ENCODE measurements at places on chromosomes 16 and 17.

DNA sequence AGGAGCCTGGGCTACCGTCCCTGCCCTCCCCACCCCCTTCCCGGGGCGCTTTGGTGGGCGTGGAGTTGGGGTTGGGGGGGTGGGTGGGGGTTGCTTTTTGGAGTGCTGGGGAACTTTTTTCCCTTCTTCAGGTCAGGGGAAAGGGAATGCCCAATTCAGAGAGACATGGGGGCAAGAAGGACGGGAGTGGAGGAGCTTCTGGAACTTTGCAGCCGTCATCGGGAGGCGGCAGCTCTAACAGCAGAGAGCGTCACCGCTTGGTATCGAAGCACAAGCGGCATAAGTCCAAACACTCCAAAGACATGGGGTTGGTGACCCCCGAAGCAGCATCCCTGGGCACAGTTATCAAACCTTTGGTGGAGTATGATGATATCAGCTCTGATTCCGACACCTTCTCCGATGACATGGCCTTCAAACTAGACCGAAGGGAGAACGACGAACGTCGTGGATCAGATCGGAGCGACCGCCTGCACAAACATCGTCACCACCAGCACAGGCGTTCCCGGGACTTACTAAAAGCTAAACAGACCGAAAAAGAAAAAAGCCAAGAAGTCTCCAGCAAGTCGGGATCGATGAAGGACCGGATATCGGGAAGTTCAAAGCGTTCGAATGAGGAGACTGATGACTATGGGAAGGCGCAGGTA lies 762 bp downstream of the CDK12 start:
- peak; percentile 56 for DNase-seq

- DNase-seq: no peak
Measured at GRCh38 chr16:54928016-54928356, 2.7 kb upstream of the IRX5 start.

GRCh38 chr16:48153774-48154173 lies 2.0 kb downstream of the ABCC12 start:
- DNase-seq: no peak

GRCh38 chr16:29811896-29812665 lies at the start of gene PRRT2:
Gene PRRT2 (plus strand): TSS chr16:29812193. CDS start chr16:29813055, 862 bp downstream.
- DNase-seq: peak; percentile 38

GRCh38 chr16:49521734-49522325 lies 148.2 kb downstream of the C16orf78 start:
- DNase-seq: no peak

- no peak for DNase-seq
Measured at GRCh38 chr16:23987443-23987842, 151.7 kb downstream of the PRKCB start.

GRCh38 chr16:30567991-30568638 lies 3.4 kb downstream of the ZNF688 start:
- DNase-seq: peak; percentile 86

DNA sequence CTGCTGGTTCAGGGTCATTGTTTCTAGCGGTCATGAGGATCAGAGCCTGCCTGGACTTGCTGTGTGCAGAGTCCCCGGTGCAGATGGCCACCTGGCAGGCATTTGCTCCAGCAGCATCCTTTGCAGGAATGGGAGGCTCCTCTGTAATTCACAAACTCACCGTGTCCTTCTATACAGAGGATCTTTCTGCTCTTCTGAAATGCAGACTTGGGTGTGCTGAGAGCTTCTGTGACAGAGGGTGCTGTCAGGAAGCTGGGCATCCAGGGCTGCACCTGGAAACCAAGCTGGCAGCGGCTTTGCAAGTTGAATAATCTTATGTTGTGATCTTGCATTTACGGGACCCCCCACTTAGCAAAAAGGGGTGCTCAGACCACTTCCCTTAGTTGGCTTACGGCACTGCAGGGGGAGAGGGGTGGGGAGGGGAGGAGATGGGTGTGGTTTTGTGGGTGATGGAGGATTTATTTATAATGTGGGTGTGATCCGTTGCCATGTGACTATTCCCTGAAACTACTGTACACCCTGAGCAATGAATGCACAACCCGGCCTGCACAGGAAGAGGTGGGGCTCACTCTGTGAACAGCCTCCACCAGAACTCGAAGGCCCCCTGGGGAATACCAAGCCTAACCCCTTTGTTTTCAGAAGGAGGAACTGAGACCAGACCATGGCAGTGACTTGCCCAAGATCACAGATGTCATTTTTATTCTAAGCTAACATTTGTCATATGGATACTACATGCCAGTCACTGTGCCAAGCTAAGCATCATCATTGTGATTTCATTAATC lies 178.3 kb downstream of the PRKCB start:
- DNase-seq: peak; percentile 90

DNA sequence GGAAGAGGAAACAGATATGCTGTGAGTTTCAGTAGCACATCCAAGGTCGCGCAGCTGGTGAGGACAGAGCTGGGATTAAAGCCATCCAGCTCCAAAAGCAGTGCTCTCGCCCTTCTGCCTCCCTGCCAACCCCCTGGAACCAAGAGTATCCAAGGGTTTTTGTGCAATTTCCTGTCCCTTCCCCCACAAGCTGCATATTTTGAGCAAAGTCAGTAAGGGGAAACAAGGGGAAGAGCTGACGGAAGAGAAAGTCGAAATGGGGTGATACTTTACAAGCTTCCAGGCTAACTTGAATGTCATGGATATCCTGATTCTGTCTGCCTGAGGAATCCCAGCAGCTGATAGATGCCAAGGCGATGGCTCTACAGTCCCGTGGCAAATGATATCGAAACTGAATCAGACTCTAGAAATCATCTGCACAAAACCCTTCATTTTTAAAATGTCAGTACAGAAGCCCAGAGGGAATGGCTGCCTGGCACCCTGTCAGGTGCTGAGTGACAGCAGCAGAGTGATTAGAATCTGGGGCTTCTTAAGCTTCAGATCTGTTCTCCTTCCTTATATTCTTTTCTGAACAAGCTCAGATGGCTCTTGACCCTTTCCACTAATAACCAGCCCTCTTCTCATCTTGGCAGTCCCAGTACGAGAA lies 42.9 kb upstream of the TEKT3 start:
- DNase-seq: no peak

DNA sequence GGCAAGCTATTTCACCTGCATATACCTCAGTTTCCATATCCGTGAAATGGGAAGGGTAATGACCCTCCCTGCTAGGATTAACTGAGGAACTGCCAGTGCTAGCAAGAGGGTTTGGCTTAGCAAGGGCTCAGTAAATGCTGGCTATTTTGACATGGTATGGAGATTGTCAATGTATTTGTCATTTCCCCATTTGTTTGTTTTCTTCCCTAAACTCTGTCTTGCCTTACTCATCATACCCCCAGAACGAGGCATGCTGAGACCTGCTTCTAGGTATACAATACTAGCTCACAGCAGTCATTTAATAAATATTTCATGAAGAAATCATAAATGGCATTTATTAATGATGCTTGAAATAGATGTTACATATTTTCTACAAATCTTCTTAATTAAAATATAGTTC lies 124.0 kb downstream of the DYNLRB2 start:
- no peak for DNase-seq

- peak; percentile 62 for DNase-seq
Measured at GRCh38 chr17:78637643-78638420, 60.6 kb upstream of the DNAH17 start.

DNA sequence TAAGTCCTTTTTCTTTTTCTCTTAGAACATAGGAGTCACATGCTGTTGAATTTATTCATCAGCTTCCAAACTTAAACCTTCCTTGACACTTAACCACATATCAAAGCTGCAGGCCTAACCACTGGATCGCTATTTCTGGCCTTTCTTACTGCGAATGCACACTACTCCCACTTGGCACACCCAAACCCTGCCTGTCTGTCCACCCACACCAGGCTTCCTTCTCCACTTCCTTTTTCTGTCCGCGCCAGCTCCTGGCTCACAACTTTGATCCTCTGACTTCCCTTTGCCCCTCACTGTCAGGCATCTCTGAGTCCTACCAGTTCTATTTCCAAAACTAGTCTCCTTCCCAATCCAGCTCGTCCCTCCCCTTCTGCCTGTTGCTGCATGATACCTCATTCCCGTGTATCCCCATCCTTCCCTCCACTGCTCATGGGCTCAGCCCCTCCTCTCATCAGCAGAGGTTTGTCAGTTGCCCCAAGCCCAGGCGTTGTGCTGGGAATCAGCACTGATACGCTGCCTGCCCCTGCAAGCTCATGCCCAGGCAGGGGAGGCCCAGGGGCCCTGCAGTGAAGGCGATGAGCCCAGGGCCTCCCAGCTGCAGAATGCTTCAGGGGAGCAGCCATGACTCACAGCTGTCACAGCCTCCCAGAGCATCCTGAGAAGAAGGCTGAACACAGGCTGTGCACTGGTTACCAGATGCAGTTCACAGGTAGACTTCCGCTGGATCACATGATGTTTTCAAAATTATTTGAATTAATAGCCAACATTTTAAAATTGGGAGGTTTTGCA lies 179.8 kb downstream of the KATNIP start:
- peak; percentile 79 for DNase-seq

- DNase-seq: no peak
Measured at GRCh38 chr16:51638339-51639135, 487.5 kb upstream of the SALL1 start.

- DNase-seq: no peak
Measured at GRCh38 chr17:42568341-42569111, 1.6 kb downstream of the MLX start.

GRCh38 chr17:65438708-65439294 lies 122.6 kb downstream of the AXIN2 start:
- no peak for DNase-seq

- DNase-seq: no peak
Measured at GRCh38 chr16:75947626-75948239, 221.4 kb upstream of the CPHXL start.

- no peak for DNase-seq
Measured at GRCh38 chr16:65984296-65984695, 382.2 kb upstream of the CDH5 start.

- peak; percentile 100 for DNase-seq
Measured at GRCh38 chr16:31459687-31460581, 633 bp downstream of the ARMC5 start.

GRCh38 chr16:26263406-26263805 lies 571.6 kb downstream of the HS3ST4 start:
- no peak for DNase-seq

DNA sequence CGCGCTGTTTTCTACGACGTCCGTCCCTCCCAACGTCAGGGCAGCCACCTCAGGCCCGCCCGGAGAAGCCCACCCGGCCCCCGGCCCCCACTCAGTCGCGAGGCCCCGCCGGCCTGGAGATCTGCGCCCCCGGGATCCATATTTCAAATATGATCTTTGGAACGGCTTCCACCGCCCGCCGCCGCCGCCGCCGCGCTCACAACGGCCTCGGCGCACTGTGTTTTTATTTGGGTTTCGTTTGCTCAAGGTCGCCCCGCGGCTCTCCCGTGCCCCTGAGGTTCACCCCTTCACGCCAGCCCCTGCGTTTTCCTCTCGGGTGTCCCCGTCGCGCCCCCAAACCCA lies 4.2 kb upstream of the CBX4 start:
- peak; percentile 41 for DNase-seq

DNA sequence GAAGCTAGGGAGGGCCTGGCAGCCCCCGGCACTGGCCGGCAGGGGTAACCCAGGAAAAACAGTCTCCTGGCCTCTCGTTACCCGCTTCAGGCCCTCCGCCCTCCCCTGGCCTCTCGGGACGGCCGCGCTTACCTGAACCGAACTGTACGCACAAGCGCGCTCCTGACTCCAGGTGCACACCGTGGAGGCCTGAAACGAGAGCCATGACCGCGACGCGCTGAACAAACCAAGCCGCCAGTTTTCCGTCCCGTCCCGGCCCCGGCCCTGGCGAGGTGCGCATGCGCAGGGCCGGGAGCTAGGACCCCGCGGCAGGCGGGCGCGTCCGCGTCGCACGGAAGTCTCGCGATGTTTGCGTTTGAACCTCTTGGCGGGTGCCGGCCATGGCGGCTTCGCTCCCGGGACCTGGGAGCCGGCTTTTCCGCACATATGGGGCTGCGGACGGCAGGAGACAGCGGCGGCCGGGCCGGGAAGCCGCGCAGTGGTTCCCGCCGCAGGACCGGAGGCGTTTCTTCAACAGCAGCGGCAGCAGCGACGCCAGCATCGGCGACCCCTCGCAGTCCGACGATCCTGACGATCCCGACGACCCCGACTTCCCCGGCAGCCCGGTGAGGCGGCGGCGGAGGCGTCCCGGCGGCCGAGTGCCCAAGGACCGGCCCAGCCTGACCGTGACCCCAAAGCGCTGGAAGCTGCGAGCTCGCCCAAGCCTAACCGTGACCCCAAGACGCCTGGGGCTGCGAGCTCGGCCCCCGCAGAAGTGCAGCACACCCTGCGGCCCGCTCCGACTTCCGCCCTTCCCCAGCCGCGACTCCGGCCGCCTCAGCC lies at the start of gene HASPIN:
Gene HASPIN (plus strand): TSS at position 348 of the 822 bp plus-strand sequence. CDS start 33 bp downstream, at position 381.
- DNase-seq: peak; percentile 97

DNA sequence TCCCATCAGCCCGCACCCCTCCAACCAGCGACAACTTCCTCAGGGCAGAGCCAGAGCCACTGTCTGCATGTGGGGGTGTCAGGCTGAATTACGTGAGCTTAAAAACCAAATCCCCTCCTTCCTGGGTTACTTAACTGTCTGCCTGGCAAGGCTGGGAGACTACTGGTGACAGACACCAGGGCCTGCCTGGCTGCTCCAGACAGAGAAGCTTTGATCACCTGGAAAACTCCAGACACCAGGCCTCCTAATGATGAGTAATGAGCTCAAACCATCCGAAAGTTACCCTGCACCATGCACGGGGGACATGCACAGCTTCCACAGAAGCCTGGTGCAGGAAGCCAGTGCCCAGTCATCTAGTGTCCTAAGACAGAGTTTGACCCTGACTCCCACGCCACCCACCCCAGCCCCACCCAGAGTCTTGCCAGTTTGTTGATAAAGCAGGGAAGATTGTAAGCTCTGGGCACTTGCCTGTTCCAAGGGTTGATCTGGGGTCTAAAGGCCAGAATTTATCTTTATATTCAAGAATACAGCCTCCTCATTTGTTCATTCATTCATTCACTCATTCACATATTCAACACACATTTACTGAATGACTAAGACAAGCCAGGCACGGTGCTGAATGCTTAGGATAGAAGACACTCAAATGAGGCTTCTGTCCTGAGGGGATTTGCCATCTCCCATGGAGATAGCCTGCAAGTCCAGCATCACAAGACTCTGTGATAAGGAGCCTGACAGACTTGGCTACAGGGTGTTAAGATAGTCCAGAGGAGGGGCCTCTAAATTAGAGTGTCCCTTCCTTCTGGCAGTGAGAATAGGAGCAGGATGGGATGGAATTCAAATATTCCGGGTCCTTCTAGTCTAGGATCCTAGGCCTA lies 7.2 kb upstream of the CCDC182 start:
- DNase-seq: peak; percentile 53
